ENCODE measurements at places on chromosomes 1 and 21.

- peak; percentile 84 for DNase-seq
Measured at GRCh38 chr1:241998412-241998921, 431 bp downstream of the MAP1LC3C start.

DNA sequence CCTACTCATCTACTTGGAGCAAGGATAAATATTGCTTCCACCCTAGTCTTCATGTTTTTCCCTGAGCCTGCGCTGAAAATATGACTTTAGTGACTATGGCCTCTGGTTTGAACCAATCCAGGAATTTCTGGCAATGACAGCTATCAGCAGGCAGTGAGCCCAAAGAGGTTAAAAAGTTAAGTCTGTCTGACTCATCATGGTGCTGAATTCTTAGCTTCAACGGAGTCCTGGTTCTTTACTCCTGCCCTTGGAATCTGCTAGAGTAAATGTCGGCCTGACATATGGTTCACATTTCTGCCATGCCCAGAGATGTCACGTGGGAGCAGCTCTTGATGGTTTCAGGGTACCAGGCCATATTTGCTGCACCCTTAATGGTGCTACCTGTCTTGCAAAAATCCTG, 351.6 kb upstream of the PLXNA2 start:
- no peak for DNase-seq

GRCh38 chr1:3634059-3634800, 9.4 kb downstream of the TPRG1L start:
- no peak for DNase-seq

GRCh38 chr1:28737307-28738132, 780 bp downstream of the YTHDF2 start:
- DNase-seq: peak; percentile 58

GRCh38 chr1:236545621-236546169, 21.9 kb downstream of the LGALS8 start:
- no peak for DNase-seq

GRCh38 chr1:175498002-175498401, 245.4 kb downstream of the TNR start:
- DNase-seq: peak; percentile 81

DNA sequence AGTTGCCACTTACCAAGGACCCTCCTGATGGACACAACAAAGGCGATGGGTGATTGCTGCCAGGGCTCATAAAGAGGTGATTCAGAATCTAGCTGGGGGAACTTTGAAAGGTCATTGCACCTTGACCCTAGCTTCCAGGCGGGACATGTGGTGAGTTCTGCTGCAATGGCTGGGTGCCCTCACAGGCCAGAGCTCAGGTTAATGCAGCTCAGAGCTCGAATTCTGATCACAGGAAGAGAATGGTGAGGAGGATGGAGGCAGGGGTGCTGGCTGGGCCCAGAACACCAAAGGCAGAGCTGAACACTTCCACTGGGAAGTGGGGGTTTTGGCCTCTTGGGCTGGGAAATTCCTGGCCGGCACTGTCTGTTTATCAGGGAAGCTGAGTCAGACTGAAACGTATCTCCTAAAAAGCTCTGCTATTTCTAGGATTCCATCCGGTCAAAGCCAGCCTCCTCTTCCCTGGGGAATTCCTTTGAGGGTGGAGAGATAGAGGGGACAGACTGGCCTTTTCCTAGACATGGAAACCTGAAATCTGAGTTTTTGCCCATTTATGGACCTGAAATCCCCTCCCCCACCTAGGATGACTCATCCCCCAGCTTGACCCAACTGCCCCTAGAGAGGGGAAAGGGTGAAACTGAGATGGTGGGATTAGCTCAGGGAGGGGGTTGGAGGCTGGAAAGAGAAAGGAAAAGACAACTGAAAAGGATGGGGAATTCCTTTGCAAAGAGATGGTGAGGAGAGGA, 27.2 kb downstream of the NUAK2 start:
- peak; percentile 90 for DNase-seq

GRCh38 chr1:36160949-36161485, 5.1 kb downstream of the MAP7D1 start:
- DNase-seq: peak; percentile 75

GRCh38 chr1:25810341-25811299, 9.1 kb upstream of the MTFR1L start:
- peak; percentile 61 for DNase-seq

GRCh38 chr1:186775036-186775435, 53.7 kb upstream of the PLA2G4A start:
- DNase-seq: no peak

DNA sequence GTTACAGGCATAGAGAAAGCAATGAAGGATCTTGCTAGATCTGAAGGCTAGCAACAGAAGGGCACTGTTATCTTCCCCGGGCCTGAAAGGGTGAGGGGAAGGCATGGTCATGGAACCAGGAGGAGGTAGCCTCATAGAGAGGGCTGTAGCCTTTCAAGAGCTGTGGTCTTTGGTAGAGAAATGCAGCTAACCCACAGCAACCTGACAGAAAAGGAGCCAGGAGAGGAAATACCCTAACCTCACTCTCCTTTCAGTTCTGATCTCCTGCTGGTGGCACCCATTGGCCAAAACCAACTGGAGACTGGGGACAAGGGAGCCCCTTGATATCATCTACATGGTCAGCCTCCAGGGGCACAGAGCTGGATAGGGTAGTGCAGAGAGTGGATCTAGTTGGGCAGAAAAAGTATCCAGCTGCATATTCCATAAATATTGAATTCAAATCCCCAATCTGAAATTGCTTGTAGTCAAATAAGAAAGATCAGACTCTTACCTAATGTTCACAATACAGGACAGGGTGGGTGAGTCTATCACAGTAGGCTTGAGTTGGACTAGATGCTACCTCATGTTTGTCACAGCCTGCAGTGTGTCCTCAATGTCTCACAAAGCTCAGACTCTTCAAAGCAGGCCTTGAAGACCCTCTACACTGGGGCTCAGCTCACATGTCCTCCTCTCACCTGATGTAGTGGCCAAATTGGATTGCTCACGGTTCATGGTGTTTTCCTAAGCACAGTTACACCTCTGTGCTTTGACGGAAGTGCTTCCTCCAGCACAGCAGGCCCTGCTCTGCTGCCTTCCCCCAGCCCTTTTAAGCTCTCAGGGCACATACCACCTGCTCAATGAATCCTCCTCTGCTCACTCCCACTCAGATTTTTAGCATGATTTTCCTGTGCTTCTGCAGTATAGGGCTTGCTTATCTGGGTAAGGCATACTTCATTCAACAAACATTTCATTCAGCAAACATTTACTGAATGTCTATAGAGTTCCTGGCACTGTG, 74.1 kb upstream of the JUN start:
- DNase-seq: no peak

DNA sequence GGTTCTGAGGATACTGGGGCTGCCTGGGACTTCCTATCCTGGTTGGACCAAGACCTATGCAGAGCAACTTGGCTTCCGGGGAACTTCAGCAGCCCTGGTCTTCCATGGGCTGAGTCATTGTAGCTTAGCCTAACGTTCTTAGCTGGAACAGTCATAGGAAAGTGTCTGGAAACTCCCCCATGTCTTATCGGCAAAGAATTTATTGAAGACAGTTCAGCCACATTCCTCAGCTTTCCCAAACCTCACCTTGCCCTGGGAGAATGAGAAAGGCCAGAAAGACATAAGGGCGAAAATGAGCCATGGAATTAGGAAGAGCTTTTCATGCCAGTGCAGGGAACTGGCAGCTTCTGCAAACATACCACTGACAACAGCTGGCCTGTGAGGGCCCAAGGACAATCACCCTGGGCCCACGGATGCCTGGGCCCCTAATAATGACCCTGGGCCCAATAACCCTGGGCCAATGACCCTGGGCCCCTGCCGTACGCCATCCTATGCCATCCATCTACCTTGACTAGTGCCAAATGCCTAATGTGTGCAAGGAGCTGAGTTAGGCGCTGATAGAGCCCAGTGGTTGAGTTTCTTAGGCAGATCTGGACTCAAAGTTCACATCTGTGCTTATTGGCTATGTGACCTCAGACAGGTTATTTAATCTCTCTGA, 114.4 kb upstream of the GADD45A start:
- peak; percentile 98 for DNase-seq

DNA sequence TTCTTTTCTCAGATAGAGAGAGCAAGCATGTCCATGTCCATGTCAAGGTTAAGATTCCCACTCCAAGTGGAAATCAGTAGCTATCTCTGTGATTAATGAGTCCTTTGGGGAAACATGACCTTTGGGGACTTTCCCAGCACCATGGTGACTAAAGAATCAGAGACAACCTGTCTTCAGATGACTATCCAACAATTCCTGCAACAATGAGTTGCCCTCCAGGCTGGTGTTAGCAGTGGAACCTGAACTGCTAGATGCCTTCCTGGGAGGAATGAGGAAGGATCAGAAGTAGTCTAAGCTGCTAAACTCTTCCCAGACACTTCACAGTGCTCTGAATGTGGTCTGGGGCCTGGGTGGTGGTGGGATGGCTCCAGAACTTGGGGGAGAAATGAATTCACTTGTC, 6.5 kb downstream of the S100A9 start:
- DNase-seq: no peak

GRCh38 chr1:100494393-100495084, 43.4 kb upstream of the GPR88 start:
- peak; percentile 5 for DNase-seq

DNA sequence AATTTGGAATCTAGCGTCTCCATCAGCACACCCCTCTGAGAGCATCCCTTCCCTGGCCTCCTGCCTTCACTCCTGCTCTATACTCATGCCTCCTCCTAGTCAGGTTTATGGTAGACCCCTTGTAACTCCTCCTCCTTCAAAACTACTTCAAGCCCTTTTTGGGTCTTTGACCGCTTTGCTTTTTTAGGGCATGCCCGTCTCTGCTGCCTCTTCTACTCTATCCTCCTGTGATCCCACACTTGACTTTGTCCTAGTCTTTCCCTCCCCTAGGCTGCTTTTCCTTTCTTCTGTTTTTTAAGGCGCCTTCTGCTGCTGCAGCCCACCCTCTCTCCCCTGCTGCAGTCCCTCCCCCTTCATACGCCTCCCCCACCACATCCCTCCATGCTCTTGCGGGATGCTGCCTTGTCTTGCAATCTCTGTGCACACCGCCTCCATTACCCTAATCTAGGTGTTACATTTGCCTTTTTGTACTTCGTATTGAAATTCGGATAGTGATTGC, 1.5 kb downstream of the SNX27 start:
- DNase-seq: no peak

GRCh38 chr1:160866695-160867260, 4.1 kb upstream of the CD244 start:
- no peak for DNase-seq

- no peak for DNase-seq
Measured at GRCh38 chr1:86998727-86999126, 84.3 kb downstream of the HS2ST1 start.

DNA sequence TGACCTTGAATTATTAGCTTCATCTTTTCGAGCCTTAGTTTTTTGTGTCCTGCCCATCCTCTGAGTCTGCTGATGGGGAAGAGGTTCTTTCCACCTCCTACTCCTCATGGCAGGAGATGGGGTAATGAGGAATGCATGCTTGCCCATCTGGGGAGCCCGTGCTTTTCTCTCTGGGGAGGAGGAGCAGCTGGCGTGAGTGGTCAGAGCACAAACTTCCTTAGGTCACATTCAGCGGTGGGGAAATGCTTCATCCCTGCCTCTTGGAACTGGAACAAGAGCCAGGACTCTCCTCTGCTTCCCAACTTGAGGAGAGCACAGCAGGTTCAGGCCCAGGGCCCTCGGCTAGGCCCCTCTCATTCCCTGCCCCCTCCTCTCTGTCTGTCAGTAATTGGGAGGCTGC, 155.0 kb downstream of the PCNX2 start:
- DNase-seq: peak; percentile 34

- DNase-seq: no peak
Measured at GRCh38 chr1:6899621-6900020, 114.4 kb downstream of the CAMTA1 start.

DNA sequence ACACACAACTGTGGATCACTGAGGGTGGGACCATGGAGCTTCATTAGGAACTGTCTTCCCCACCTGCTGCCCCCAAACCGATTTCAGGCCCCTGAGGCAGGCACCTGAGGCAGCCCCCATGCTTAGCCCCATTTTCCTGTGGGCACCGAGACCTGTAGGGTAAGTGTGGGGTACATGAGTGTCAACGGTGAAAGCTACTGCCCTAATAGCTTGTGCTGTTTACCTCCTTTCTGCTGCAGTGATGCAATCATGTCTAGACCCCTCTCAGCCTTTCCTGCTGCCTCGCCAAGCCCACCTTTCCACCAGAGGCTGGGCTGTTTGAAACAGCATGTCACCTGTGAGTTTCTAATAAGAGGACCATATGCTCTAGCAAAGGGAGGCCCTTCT, 53.0 kb downstream of the NFASC start:
- DNase-seq: no peak

DNA sequence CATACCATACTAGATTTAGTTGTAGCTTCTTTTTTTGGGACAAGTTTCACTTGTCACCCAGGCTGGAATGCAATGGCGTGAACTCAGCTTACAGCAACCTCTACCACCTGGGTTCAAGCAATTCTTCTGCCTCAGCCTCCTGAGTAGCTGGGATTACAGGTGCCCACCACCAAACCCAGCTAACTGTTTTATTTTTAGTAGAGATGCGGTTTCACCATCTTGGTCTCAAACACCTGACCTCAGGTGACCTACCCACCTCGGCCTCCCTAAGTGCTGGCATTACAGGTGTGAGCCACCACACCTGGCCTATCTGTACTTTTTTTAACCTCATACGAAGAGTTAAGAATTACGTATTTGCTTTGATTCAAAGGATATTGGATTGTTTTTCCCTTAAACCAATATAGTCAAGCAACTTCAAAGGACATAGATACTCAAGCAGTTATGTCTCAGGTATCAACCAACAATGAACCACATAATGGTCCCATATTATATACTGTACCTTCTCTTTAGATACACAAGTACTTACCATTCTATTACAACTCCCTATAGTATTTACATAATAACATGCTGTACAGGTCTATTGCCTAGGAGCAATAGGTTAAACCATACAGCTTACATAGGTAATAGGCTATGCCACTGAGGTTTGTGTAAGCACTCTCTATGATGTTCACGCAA, 7.5 kb downstream of the HMGN1 start:
- DNase-seq: no peak

Data from cardiac fibroblast (primary cell).